GM23248 (cell line): ENCODE measurements at places on chromosomes 5 and 9. TPM values are rescaled to one million over a fixed set of nuclear protein-coding genes. Genes with fewer than 3 reads are reported as not detected.

GRCh38 chr5:16505140-16505891 lies 39.7 kb upstream of the ZNF622 start:
- no peak for DNase-seq

DNA sequence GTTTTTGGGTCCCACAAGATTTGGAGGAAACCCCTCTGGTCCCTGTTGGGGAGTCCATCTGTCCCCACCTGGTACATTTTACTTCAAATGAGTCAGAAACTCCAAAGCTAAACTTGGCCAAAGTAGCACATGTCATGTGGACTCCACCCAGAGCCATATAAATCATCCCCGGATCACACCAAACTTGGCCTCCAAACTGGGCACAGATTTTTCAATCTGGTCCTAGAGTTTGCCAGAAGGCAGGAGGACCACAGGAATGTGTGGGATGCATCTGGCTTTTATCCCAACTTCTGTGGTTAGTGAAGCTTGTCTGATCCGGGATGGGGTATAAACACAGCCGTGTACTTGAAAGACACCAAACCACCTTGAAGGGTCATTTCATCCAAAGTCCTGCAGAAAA lies 66.3 kb downstream of the MAT2B start:
- peak; percentile 77 for DNase-seq

The STC2 gene
- total RNA-seq = 281 and 330 TPM in 2 replicates

The CTNND2 gene
- total RNA-seq = not detected in 2 replicates

The TAF11L5 gene
- total RNA-seq = not detected in 2 replicates

DNA sequence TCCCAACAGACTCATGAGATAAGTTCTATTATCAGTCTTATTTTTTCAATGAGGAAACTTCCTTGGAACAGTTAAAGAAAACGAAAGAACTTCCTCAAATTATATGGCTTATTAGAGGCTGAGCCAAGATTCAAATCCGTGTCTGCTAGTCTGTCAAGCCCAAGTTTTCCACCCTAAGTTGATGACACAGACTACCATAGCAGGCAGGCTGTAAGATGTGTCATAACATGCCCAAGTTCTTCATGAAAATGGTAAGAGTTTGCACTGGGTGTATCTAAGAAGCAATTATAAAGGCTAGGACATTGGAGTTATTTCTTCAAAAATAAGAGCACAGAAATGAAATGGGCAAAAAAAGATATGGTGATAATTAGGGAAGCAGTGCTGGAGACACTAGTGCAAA lies 634.5 kb downstream of the BRINP1 start:
- DNase-seq = no peak

GRCh38 chr5:108876451-108876850 lies 128.8 kb downstream of the FER start:
- DNase-seq = no peak

The GABRG2 gene
- not detected in 2 replicates for total RNA-seq

DNA sequence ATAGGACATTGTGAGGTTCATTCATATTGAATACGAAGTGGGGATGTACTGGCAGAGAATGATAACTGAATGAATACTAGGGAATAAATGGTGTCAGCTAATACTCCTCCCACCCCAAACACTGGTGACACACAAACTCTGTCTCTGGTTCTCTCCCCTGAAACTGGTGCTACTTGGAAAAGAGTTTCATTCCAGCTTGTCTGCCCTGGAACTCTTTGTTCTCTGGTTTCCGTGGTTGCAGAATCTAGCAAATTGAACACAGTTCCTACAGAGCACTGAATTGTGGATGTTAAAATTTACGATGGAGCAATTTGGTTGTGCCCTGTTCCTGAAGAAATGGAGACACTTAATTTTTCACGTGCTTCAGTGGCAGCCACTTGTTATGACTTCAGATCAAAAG lies 181.7 kb downstream of the KCTD16 start:
- no peak for DNase-seq

The ENTPD8 gene
- not detected in 2 replicates for total RNA-seq

DNA sequence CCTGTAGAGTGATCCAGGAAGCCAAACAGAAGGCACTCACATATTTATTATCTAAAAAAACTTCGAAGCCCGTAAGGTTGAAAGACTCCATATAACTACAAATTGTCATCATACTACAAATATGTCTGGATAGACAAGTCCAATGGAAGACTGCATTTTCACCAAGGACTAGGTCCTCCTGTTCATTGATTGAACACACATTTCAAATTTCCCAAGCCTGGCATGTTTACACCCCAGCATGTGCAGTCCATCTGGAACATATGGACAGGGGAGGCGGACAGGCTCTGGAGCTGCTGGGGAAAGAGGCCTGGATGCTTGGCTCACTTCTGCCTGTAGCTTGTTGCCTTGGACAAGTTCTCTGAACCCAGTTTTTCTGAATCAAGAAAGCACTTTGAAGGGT lies 378.7 kb downstream of the ENC1 start:
- DNase-seq = no peak

- DNase-seq = peak; percentile 55
Observed at GRCh38 chr9:15277400-15278090, 29.5 kb downstream of the TTC39B start.

GRCh38 chr9:25733336-25733982 lies 55.2 kb upstream of the TUSC1 start:
- no peak for DNase-seq

GRCh38 chr9:127634021-127634420 lies 21.9 kb downstream of the STXBP1 start:
- no peak for DNase-seq
